T-helper 22 cell (primary cell): ENCODE measurements at places on chromosomes 5 and 9.

DNA sequence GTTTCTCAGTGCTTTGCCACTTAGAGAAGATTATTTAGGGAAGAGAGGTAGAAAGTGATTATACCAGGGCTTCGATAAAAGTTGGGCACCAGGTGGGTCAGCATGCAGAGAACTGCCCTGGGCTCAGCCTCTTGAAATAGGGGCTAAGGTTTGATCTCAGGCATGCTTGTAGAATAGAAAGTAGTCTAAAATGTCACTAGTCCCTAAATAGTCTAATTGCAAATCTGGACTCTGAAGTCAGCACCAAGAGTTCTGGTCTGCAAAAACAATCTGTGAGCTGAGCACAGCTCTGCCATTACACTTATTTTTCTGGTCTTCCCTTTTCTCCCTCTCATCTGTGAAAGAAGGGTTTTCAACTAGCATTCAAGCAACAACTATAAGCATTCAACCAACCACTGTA, 248.0 kb downstream of the SMARCA2 start:
- DNase-seq, result no peak

DNA sequence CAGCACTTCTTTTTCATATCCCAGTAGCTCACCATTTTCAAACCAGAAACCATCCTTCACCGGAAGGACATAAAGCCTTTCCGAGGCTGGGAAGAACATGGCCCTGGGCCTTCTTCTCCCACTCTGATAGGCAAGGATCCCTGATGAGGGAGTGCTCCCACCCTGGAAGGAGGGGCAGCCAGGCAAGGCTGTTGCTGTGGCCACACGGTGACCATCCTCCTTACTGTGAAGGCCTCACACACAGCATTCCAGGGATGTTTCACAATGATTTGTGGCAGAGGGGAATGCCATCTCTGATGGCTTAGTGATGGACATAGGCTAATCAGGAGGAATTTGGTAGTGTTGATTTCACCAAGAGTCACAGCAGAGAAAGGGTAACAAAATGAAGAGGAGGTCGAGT, 130.7 kb downstream of the ADAMTS12 start:
- no peak for DNase-seq

- no peak for DNase-seq
Measured at GRCh38 chr9:94729199-94729598, 2.7 kb downstream of the AOPEP start.

DNA sequence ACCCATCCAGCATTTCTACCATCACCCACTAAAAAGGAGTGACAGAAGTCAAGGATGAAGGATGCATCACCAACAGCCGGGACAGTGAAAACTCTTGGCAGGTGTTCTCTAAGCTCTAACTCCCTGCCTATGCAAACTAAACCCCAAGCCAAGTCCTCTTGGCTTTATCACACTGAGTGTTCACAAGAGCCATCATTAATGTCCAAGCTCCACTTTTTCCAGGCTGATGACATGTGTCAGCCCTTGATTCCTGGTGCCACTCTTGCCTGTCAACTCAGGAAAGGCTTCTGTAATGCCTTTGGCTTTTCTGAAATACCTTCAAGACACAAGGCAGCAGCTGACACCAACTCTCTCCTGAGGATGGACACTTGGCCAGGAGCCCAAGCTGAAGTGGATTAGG, 86.9 kb downstream of the NR6A1 start:
- DNase-seq, result no peak

DNA sequence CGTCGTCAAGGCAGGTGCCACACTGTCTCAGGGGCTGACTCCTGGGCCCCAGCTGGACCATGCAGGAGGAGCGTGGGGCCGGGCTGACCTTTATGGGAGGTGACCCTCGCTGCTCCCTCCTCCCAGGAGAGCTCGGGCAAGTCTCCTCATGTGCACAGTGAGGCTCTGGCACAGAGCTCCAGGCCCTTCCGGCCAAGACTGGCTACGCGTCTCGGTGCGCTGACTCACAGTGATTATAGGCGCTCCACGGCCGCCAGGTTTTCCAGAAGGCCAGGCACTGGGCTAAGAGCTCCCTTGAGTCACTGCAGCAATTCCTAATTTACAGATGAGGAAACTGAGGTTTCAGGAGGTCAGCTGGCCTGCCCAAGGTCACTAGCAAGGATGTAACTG, 47.4 kb downstream of the VAV2 start:
- DNase-seq, result no peak

- no peak for DNase-seq
Measured at GRCh38 chr5:1190837-1191239, 10.6 kb upstream of the SLC6A19 start.

DNA sequence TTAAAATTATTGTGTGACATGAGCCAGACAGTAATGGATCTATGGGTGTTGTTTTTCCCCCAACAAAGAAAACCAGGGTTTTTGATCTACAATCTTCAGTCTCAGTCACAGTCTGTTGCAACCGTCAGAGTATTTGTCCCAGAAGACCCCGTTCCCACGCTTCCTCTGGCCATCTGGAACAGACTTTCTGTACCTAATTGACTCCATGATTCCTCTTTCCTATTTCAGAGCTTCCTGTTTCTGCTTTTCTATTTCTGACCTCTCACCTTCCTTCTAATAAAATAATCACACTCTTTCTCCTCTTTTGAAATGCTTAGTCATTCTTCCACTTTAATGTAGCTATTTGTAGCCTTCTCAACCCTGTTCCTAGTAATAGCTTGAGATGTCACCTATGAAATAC, 1044.8 kb downstream of the DTWD2 start:
- DNase-seq, result no peak

GRCh38 chr5:6750142-6750840, 37.1 kb downstream of the TENT4A start:
- DNase-seq, result no peak

GRCh38 chr9:127221695-127222094, 42.9 kb upstream of the GARNL3 start:
- DNase-seq, result no peak

DNA sequence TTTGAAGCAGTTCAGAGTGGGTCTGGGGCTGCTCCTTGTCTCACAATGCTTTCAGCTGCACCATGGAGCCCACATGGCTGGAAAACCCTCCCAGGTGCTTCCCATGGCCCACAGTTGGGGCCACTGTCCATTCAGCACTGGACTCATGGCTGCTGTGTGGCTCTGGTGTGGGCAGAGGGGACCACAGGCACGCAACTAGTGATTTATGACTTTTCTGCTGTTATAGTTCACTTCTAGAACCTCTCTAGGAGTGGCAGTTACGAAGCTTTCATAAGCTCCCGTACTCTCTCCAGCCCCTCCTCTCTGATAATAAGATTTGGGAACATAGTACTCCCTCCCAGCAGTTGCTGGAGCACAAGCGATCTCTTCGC, 29.0 kb downstream of the GLRA1 start:
- DNase-seq, result no peak

GRCh38 chr9:88075506-88075905, 62.8 kb downstream of the SPATA31C2 start:
- DNase-seq, result no peak

- no peak for DNase-seq
Measured at GRCh38 chr9:137087409-137087925, 682 bp downstream of the MAN1B1 start.

GRCh38 chr5:7926720-7927119, 57.8 kb downstream of the MTRR start:
- DNase-seq, result no peak

DNA sequence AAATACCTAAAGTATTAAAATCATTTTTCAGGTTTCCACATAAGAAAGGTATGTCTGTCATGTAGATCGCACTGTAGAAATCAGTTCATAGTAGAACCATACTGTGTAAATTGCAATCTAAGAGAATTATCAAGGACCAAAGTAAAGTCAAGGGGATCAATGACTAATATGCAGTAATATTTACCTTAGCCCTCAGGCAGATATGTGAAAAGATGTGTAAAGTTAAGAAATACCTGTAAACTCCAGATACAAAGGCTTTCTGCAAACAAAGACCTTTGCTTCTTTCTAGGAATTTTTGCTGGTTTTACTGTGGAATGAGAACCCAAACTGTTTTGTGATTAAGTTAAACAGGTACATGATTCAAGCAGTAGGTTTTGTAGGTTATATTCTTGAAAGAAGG, 11.6 kb downstream of the POLK start:
- DNase-seq, result no peak

DNA sequence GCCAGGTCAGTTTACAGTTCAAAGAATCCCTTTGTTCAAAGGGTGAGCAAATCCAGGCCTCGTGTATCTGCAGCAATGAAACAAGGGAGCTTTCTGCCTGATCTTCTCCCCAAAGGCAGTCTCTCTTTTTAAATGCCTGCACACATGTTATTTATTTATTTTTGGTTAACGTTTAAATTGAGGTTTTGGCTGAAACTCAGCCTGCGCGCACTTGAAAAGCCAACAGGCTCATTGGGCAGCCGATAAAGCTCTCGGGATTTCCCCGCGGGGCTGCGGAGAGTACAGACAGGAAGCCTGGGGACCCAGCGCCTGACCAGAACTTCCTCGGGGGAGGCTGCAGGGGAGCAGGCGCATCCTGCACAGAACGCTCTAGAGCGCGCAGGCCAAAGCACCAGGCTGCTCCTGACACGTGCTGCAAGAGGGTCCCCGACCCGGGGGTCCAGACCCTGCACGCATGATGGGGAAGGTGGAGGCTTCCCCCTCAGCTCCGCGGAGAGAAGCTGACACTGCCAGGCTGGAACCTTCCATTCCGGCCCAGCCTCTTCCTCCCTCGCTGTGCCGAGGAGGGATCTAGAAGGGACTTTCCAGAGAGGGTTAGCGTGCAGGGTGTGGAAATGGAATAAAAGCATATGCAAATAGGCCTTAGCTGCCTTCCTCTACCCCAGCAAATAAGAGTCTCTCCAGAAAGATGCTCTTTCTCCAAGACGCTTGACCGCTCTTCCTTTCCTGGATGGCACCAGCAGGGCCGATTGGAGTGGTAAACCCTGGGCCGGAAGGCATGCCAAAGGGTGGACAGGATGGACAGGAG, 46.1 kb downstream of the PTTG1 start:
- peak; percentile 79 for DNase-seq

DNA sequence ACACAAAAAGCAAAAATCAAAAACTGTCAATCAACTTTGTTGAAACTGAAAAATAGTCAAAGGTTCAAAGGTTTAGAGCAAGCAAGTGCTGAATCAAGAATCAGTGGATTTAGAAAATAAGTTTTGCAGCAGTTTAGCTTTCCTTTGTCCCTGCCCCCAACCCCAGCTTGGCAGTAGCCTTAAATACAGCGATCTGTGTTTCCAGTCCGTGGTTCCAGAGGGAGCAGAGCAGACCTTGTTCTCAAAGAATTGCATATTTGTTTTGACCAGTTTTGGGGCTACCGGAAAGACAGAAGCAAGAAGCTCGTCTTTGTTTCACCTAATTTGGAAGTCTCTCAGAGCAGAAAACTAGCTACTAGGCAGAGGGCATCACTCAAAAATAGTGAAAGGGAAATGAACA, 57.2 kb upstream of the PRDM9 start:
- DNase-seq, result no peak

DNA sequence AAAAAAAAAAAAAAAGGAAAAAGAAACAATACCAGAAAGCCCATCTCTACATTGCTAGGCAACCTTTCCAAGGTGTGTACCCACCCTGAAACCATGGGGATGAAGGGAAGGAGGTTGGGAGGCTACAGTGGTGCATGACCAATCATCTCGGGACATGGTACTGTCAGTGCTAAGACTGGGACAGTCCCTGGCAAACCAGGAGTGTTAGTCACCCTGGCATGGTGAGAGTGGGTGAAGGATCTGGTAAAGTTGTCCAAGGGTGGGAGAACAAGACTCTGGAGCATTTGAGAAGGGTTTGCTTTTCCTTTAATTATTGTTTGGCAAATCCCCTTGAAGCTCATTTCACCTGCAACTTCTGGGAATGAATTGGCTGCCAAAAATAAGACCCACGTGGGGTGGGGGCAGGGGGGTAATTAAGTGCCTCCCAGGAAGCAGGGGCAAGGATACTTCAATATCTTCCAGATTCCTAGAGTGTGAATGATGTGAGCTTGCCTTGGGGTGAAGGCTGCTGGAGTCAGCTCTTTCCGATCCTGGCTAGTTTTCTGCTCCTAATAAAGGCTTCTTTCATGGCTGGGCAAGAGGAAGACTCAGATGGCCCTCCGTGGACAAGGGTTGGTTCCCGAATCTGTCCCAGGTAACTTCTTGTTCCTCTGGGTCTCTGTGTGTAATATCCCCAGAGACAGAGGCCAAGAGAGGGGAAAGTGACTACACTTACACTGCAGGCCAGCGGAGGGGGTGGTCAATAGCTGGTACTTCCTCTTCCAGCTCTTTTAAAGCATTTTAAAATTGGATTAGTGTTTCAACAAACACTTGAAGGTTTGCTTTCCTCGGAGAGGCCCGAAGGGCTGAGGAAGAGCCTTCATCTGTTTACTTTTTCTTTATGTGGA, 61.6 kb upstream of the SPRY4 start:
- DNase-seq, result no peak

DNA sequence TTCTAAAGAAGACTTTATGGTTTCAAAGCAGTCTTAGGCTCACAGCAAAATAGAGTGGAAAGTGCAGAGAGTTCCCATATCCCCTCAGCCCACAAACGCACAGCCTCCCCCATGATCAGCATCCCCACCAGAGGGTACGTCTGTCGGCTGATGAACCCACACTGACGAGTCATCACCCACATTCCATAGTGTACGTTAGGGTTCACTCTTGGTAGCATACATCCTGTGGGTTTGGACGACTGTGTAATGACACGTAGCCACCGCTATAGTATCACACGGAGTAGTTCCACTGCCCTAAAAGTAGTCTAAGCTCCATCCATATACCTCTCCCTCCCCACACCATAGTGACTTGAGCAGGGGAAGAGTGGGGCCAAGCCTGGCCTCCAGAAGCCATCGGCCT, 135.7 kb upstream of the PHYKPL start:
- DNase-seq, result no peak

GRCh38 chr5:81631621-81632020, 119.3 kb downstream of the SSBP2 start:
- no peak for DNase-seq

- DNase-seq, result no peak
Measured at GRCh38 chr9:112495614-112496013, 9.0 kb downstream of the KIAA1958 start.
